ENCODE measurements at places on chromosomes 16 and 17.

GRCh38 chr16:52251495-52251894 lies 295.4 kb downstream of the TOX3 start:
- peak; percentile 20 for DNase-seq

GRCh38 chr16:56279132-56279531 lies 87.8 kb downstream of the GNAO1 start:
- DNase-seq, result no peak

DNA sequence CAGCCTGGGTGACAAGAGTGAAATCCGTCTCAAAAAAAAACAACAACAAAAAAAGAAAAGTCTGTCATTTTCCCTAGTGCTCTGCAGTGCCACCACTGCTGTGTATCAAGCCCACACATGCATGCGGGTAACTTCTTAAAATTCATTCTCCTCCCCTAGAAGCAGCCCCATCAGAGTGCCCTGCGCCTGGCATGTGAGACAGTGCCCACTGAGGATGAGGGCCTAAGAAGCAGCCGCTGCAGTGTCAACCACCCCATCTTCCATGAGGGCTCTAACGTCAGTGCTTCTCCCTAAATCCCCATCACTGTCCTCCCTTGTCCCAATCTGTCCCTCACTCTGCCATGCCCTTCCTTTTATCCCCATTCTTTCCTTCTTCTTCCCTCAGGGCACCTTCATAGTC lies 10.2 kb downstream of the COX6A2 start:
- no peak for DNase-seq

- no peak for DNase-seq
Observed at GRCh38 chr17:1480747-1481465, 11.6 kb downstream of the MYO1C start.

DNA sequence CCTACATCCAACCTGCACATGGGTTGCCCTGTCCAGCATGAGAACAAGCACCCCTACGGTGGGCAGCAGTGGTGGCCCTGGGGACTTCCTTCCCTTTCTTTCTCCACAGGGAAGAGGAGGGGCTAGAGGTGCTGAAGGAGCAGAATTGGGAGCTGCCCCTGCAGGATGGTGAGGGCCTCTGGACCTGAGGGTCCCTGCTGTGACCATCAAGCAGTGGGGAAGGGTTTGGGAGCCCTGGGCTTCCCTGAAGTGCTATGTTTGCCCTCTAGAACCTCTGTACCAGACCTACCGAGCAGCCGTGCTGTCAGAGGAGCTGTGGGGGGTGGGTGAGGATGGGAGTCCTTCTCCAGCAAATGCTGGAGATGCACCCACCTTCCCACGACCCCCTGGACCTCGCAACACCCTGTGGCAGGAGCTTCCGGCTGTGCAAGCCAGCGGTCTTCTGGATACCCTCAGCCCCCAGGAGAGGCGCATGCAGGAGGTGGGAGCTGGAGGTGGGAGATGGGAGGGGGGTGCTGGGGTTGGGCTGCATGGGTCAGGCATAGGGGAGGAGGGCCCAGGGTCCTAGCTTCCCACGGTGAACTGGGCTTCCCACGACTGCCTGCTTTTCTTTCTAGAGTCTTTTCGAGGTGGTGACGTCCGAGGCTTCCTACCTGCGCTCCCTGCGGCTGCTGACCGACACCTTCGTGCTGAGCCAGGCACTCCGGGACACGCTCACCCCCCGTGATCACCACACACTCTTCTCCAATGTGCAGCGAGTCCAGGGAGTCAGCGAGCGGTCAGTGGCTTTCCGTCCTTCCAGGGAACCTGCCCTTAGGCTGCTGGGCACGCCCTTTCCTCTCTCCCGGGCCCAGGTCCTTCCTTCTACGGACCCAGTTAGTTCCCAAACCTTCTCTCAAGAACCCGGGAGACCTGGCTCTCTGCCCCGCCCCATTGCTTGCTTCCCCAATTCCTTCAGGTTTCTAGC lies 5.0 kb downstream of the ARHGEF15 start:
- DNase-seq, result no peak

- DNase-seq, result no peak
Observed at GRCh38 chr17:40070709-40071312, 8.0 kb downstream of the THRA start.

GRCh38 chr17:79001190-79002020 lies 8.2 kb downstream of the CANT1 start:
- no peak for DNase-seq

GRCh38 chr16:16059895-16060590 lies 110.6 kb downstream of the ABCC1 start:
- DNase-seq, result no peak

GRCh38 chr17:9529033-9529700 lies 46.5 kb downstream of the STX8 start:
- peak; percentile 7 for DNase-seq

DNA sequence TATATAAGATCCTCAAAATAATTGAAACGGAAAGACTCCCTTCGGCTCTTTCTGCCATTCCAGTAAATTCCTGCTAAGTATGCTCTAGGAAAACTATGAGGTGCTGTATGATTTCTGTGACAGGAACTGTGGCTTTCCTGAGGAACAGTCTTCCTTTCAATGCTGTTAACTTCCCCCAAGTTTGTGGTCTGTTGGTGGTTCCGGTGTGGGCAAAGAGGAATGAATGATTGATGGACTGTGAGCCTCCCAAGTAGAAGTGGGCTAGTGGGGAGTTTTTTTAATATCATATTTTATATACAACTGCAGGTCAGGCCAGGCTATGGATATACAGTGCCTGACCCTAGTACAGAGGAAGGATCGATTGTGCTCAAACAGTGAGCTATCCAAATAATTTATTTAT lies 560.7 kb upstream of the RBFOX1 start:
- no peak for DNase-seq

Data from SW480 (cell line).